Cortex of kidney (tissue), 1 donor: ENCODE measurements at places on chromosomes 3 and 15.

DNA sequence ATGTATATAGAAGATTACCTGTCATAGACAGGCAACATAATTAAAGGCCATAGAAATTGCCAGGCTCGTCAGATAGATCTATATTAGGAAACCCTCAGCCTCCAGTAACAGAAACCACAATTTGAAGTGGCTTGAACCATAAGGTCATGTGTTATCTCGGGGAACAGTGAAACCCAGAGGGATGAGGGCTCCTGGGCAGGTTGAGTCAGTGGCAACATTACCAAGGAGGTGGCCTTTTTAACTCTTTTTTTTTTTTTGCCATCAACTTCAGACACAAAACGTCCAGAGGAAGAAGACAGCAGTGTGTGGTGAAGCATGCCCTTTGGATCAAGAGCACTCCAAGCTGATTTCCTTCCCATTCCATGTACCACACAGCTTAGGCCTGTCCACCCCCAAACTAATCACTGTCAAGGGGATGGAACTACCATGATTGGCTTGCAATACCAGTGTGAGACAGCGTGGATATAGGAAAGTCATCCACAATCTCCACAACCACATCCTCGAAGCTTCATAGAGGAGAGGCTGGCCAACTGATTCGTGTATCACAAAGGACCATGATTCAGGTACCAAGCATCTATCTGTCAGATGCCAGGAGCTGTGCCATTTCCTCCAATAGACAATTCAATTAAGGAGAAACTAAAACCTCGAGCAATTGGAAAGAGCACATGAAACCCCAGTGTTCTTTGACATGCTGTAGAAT is 999 bp upstream of the KIF7 start:
- no peak for DNase-seq

DNA sequence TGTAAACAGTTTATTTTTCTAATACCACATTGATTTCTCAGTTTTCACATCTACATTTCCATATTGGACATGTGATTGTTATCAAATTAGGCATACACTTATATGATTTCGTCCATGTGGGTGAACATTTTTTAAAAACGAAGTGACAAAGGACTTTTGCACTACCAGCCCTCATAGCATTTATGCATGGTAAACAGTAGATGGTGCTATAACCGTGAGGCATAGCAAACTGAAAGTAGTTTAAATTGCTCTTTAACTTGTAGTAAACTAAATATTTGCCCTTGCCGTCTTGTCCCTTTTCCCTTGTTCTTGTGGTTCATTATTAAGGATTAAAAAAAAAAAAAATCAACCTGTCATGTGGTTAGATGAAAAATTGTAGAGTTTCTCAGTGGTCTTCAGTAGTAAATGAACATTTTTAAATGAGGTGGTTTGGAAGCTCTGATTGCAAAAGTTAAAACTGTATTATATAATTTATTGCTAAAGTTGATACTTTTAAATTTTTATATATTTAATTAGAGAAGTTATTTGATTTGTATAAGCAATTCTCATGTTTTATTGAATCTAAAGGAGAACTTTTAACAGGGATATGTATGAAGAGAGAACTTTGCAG is 24.0 kb downstream of the STX19 start:
- DNase-seq: no peak

DNA sequence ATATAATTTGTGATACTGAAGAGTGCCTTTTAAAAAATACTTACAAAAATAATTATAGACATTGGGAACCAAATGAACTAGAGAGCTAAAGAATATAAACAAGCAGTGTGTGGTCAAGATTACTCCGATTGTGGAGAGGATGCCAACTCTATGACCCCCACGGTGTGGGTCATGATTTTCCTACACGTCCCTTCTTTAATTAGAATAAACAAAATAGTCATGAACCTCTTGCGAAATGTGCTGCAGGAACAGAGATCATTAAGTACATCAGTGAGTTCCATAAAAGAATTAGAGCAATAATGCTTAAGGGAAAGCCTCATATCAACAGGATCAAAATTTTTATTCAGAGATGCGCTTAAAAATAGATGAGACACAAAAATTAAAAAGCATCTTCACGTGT is 476.6 kb upstream of the ROBO1 start:
- no peak for DNase-seq

DNA sequence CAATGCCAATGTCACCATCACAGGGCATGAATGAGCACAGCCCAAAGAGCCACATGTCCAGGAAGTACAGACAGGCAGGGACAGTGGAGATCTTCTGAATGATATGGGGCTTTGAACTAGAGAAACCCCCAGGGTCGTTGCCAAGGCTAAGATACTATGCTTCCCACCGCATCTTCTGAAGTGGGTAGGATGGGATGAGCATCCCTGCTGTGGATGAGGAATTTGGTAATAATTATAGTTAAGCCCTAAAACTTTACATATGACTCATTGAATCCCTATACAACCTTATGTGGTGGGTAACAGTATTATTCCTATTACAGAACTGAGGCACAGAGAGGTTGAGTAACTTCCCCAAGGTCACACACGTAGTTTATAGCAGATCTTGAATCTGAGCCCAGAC is 44.2 kb downstream of the WNT5A start:
- DNase-seq: no peak

GRCh38 chr15:38041576-38041975 is 107.1 kb downstream of the TMCO5A start:
- DNase-seq: no peak

GRCh38 chr3:64621275-64621674 is 66.5 kb downstream of the ADAMTS9 start:
- no peak for DNase-seq

- no peak for DNase-seq
Measured at GRCh38 chr3:87437765-87438164, 161.4 kb upstream of the POU1F1 start.
